BE2C (cell line): ENCODE measurements at places on chromosomes 16 and 17.
A peak's percentile ranks its signal among the peaks of the same experiment; 100 is the strongest.

DNA sequence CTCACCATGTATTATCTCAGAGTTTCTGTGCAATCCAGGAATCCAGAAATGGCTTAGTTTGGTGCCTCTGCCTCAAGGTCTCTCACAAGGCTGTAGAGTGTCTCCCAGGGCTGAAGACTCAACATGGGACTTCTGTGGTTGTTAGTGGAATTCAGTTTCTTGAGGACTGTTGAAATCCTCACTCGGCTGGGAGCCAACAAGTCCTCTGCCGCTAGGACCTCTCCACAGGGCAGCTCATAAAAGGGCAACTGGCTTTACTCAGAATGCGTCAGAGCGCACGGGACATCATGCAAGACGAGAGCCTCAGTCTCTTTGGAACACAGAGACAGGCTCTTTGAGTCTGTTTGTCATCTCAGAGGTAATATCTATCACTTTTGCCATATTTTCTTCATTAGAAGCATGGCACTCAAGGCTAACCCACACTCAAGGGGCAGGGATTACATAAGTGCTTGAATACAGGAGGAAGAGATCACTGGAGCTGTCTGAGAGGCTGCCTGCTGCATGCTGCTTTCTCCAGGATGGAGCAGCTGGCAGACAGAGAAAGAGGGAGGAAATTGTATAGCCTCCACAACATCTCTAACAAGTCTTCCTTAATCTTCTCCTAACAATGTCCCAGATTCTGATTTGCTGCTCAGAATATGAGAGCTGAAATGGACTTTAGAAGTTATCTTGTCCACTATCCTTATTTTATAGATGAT lies 97.5 kb upstream of the ASIC2 start:
- DNase-seq: no peak

- no peak for DNase-seq
Measured at GRCh38 chr17:63542942-63543821, 7.1 kb upstream of the DCAF7 start.

GRCh38 chr16:17476414-17477259 lies 5.9 kb upstream of the XYLT1 start:
- peak; percentile 45 for DNase-seq

GRCh38 chr16:89842471-89843408 lies 14.5 kb downstream of the SPIRE2 start:
- DNase-seq: peak; percentile 82

GRCh38 chr16:85347213-85347591 lies 234.9 kb upstream of the CIBAR2 start:
- DNase-seq: peak; percentile 77

DNA sequence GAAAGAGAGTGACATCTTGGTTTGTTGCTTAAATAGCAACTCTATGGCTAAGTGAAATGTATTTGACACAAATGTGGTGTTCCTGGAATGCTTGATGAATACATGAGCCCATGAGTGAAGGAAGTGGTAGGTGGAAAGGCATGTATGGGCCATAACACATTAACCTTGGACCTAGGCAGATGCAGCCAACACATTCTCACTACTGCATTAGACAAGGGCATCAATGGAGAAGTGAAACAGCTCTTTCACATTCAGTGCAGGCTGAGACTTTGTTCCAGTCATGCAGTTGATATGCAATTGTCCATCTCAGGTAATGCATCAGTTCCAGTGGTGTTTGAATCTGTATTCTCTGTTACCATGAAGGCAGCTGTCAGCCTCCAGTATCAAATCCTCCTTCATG lies 133.6 kb downstream of the HS3ST3B1 start:
- no peak for DNase-seq

DNA sequence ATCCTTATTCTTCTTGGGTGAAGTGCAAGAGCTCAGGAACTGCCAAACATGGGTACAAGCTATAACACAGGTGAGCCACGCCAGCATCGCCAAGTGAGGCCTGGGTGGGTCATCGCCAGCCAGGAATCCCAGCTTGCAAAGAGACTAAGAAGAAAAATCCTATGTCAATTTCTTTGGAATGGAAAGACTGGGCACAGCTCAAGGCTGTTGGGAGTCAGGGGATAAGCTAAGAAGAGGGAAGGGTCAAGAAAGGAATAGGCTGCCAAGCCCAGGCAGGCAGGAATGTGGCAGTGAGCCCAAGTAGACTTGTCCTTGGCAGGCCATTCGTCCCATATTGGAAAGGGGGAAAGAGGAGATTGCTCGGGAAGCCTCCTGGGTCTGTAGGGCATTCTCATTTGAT lies 191.4 kb upstream of the CDH5 start:
- DNase-seq: no peak

DNA sequence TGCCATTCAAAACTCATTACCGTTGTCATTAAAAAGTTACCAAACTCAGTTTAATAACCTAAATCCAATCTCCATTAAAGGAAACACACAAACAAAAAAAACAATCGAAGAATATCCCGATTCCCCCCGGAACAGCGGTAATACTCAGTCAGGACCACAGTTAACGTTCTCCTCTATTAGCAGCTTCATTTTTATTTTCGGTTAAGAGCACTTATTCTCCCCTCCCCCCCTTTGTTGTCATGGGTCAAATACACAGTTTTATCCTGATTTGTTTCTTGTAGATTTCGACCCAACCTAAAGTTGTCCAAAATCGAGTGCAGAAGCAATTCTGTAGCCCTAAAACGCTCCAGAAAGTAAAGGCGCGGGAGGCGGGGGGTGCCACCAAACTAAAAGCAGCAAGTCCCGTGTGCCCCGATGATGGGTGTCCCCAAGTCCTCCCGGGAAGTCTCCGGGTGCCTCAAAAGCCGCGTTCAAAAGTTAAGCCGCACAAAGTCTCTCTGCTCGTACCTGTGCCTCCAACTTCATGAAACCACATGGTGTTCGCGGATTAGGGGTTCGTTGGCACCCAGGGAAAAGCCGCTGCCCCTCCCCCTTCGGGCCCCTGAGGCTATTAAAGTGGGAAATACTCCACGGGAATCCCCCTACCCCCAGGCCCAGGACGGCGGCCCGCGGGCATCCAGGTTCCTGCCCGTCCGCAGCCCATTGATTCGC lies 996 bp downstream of the SUMO2 start:
- no peak for DNase-seq

GRCh38 chr16:11876306-11876705 lies 25.0 kb upstream of the RSL1D1 start:
- no peak for DNase-seq

GRCh38 chr17:57465610-57466009 lies 209.3 kb downstream of the MSI2 start:
- DNase-seq: no peak

GRCh38 chr16:16092925-16093627 lies 130.2 kb downstream of the ABCC6 start:
- DNase-seq: no peak

GRCh38 chr16:58459344-58460218 lies 40.4 kb upstream of the NDRG4 start:
- DNase-seq: no peak

DNA sequence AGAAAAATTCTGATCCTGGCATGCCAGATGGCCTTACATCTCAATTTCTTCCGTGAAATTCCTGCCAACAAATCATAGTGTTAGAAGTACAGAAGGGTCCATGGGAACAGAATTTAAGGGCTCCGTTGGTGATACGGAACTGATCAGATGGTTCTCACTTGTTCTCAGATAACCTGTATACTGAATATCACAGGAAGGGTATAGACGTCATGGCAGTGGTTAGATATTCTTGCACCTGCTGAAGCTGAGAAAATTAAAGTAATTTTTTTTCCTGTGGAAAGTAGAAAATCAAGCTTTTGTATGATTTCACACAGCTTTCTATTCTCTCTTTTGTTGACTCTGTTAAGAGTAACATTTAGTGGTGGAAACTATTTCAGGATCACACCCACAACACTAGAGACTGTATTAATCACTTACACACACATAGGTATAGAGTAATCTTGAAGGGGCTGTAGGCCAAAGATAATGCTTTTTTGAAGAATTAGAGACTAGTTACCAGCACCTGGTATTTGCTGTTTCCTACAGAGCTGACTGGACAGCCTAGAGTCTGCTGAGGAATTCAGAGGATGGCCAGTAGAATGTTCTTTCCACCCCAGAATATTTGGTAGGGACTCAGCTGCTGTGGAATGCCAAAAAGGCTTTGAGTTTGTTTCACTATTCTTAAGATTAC lies 7.5 kb downstream of the TENT4B start:
- no peak for DNase-seq

GRCh38 chr17:838486-838885 lies 56.3 kb downstream of the MRM3 start:
- no peak for DNase-seq

DNA sequence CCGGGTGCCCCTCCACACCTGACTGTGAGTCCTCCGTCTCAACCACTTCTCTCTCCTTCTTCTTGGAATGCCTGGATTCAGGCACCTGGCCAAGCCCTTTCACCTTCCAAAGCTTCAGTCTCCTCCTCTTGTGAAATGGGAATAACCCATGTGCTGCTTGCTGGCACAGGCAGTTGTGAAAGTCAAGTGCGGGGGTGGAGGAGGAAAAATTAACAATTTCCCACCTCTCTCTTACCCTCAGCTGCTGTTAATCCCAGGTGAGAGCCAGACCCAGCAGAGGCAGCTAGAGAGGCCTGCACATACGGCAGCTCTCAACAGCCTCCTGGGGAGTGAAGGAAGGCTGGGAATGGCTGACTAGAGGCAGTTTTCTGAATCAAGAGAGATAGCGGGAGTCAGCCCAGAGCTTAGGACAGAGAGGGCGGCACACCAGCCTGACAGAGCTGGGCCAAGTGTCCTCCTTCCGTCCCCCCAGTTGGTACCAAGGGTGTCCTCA lies 77.9 kb upstream of the LGALS9 start:
- DNase-seq: no peak

DNA sequence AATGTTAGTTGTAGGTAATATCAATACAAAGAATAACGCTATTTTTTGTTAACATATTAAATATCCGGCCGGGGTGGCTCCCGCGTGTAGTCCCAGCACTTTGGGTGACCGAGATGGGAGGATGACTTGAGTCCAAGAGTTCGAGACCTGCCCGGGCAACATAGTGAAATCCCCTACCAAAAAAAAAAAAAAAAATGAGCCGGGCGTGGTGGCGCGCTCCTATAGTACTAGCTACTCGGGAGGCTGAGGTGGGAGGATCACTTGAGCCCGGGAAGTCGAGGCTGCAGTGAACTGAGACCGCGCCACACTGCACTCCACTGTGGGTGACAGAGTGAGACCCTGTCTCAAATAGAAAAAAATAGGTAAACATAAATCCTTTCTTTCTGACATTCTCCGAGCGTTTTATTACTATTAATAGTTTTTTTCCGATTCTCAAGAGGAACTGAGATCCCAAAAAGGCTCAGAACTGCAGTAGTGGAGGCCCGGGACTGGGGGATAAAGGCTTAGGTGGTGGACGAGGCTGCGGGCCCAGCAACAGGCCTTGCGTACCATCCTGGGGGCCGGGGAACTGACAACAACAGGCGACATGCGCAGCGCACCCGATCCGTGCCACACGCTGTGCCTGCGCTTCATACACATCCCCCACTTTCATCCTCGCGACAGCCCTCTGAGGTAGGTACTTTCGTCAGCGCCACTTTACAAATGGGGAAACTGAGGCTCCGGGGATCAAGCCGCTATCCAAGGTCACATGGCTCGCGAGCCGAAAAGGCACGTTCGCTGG lies 919 bp downstream of the N4BP1 start:
- peak; percentile 57 for DNase-seq

- DNase-seq: peak; percentile 62
Measured at GRCh38 chr16:56289862-56290261, 98.6 kb downstream of the GNAO1 start.

- no peak for DNase-seq
Measured at GRCh38 chr17:42530952-42531454, 5.0 kb upstream of the NAGLU start.

DNA sequence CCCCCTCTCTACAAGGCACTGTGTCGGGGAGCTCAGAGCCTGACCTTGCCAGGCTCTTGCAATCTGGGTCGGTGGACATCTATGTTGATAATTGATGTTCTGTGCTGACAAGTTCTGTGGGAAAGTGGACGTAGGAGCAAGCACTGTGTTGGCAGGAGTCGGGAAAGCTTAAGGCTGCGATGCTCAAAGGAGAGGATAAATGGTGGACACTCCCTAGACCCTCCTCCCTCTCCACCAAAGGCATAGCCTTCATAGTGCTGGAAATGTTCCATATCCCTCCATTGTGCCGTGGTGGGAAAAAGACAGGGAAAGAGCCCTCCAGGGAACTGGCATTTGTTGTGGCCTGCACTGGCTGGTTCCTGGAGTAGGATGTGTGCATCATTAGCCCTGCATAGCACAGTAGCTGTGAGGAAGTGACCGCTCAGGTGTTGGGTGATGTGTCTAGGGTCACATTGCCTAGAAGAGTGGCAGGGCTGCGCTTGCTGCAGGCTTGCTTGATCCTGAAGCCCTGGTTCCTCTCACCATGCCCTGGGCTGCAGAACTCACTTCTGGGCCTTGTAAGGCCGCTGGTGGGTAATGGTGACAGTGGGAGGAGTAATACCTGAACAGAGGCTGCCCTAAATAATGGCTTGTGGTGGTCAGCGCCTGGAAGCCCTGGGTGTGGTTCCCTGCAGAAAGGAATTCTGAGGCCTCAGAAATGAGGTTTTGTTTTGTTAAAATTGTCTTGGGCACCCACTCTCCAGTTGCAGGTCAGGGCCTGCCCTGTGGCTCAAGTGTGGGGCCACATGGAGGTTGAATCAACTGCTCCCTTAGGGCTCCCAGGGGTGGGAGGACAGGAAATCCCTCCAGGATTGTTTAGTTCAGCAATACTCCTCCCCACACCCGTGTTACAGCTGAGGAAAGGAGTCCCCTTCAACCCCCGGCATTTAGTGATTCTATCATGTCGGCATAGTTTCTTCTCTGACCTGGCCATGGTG lies 62.6 kb downstream of the KSR1 start:
- no peak for DNase-seq

- no peak for DNase-seq
Measured at GRCh38 chr16:4859900-4860255, 12.6 kb downstream of the UBN1 start.

- no peak for DNase-seq
Measured at GRCh38 chr17:3738562-3739295, 15.0 kb downstream of the HASPIN start.

DNA sequence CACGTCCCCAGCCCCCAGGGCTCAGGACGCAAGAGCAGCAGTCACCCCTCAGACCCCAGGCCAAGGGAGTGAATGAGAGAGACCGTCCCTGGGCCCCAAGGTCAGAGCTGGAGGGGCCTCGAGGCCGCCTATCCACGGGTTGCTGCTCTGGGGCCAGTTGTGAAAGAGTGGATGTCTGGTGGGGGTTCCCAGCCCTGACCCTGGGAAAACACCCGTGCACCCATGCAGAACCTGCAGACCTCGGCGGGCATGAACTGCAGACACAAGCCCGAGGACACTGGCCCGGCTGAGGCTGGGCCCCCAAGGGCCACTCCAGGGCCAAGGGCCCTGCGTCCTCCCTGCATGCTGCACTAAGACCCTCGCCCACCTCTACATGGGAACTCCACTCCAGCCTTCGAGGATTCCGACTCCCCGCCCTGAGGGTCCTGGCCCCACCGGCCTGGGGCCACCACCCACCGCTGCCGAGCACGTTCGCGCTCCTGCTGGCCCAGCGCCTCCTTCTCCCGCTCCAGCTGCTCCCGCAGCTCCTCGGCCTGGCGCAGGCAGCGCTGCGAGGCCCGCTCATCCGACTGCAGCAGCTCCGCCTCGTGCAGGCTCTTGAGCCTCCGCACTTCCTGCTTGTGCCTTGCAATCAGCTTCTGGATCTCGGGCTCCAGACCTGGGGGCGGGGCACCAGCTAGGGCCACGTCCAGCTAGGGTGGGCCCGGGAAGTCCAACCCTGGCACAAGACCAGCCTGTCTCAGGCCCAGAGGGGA lies 27.6 kb upstream of the AATK start:
- DNase-seq: peak; percentile 70
